ENCODE measurements at places on chromosomes 7 and 10.

GRCh38 chr7:51226063-51226755 is 90.4 kb downstream of the COBL start:
- no peak for DNase-seq

GRCh38 chr10:86709396-86710185 is 41.3 kb downstream of the LDB3 start:
- no peak for DNase-seq

DNA sequence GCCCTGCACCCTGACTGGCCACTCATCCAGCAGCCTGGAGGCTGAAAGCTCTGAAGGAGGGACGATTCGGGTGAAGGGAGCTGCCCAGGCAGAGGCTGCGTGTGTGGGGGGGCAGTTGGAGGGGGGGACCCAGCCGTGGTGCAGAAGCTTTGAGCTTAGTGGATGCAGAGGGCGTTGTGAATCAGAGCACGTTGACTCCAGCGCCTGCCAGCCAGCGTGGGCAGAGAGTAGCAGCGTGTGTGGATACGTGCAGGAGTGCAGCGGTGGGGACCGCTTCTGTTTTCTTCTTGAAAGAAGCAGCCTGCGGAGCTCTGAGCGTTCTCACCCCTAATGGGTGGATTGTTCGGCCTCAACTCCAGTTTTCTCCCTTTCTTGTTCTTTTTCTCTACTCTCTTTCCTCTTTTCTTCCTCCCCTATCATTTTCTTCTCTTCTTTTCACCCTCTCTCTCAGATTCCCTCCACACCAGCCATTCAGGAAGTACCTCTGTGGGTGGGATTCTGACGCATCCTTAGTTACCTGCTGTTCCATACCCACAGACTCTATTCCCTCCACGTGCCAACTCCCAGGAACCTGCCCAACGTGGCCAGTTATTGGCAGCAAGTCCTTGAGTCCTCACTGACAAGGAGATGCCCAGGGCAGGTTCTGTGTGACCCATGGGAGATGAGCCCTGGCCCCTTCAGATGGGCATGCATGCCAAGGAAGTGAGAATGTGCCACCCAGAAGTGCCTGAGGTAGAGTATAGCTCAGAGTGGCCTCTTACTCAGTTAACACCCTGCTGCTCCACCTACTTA is 47.4 kb downstream of the SORCS3 start:
- no peak for DNase-seq

GRCh38 chr10:14116021-14116420 is 214.7 kb downstream of the FRMD4A start:
- no peak for DNase-seq

DNA sequence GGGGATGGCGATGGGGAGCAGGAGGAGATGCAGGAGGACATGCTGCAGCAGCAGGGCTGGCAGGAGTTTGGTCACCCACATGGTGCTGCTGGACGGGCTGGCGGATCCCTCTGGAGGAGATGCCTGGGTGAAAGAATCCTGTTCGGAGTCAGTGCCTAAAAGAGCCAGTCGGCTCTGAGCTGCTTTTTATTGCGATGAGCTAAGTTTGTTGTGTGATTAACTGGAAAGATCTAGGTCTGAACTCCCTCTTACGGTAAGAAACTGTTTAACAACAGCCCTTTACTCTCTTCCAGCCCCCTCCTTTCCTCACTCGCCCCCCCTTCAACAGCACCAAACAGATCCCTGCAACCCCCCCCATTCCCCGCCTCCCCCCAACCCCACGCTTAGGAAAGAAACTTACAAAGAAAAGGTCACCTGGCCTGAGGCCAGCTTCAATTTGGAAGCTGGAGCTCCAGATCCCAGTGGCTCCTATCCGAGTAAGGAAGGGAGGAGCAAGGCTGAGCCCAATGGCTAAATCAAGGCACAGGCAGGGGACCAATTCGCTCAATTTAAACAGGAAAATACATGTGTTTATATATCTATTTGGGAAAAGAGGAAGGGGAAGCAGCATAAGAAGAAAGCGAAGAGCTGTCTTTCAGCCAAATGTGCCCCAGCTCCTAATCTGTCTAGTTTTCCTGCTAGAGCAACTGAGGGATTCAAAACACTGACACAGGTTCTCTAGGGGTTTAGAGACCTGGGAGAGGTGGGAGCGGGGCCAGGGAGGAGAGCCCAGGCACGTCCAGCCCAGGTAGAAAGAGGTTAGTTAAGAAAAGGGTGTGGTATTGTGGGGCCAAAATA is at the start of gene HGF:
Gene HGF (minus strand): TSS at position 157 of the 837 bp plus-strand sequence. CDS start 76 bp downstream, at position 81.
- peak; percentile 12 for DNase-seq

DNA sequence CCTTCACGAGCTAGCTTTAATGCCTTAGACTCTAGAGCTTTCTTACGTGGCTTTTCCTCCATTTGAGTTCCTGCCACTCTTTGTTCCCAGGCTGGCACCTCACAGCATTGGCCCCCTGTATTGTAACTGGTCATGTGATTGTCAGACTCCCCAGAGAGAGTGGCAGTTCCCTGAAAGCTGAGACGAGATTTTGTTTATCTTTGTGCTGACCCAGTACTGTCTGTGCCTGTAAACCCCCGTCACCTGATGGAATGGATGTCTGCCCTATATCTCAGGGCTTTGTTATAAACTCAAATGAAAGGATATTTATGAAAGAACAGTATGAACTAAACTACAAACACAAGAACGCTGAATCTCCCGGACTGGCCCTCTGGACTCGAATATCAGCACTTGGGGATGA is 13.0 kb downstream of the NOBOX start:
- no peak for DNase-seq

- no peak for DNase-seq
Observed at GRCh38 chr7:44212018-44212417, 11.2 kb downstream of the YKT6 start.

- no peak for DNase-seq
Observed at GRCh38 chr7:94362276-94362675, 32.4 kb upstream of the COL1A2 start.

- no peak for DNase-seq
Observed at GRCh38 chr10:96402417-96403305, 43.9 kb upstream of the OPALIN start.

DNA sequence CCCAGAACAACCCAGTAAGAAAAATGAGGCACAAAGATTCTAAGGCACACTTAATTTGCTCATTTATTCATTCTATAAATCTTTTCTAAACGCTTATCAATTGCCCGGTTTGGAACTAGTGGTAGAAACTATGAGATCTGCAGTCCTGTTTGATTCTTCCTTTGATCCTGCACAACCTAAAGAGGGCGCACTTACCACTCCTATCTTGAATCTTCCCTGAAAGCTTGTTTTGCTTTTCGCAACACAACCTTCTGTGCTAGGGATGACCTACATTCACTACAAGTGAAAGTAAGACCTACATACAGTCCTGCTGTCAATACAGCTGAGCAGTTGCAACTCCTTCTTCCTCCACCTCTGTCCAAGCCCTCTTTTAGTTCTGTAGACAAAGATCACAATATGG is 12.6 kb upstream of the ARL4A start:
- DNase-seq, result no peak

DNA sequence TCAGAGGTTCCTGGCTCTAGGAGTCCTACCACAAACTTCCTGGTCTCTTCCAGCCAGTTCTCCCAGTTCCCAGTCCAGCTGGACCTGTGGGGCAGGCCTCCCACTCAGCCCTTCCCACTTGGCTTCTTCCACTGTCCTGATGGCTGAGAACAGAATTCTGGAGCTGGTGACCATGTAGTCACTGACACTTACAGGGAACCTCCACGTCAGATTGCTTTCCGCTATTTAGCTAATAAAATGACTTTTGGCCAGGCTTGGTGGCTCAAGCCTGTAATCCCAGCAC is 63.5 kb upstream of the ZRANB1 start:
- no peak for DNase-seq

DNA sequence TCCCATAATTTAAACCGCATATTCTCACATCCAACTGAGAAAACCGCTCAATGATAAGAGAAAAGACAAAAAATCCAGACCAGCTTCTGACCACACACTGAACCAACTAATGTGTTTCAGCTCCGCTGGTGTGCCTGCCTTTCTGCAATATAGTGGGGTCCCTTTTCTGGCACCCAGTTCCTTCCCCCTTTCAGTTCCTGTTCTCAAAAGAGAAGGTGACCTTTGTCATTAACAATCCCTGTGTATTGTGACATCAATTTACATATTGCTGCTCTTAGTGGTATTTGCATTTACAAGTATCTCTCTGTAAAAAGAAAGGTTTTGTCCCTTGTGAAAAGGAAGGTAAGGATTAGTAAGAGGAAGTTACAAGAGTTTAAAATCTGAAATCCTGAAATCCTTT is 1.4 kb downstream of the PPP1R17 start:
- no peak for DNase-seq

DNA sequence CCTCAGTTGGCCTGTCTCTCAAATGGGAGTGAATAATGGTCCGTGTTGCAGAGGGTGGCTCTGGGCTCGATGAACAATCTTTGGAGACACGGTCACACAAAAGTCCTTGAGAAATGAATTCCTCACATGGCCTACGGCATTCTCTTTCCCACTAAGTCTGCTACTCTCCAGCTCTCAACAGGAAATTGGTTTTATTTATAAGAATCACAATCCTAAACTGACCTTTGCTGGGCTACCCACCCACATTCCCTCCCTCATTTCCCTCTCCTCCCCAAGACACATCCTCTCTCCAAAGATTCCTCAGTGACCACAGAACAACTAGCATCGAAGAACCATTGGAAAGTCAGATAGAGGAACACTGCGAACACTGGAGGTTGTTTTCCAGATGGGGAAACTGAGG is 4.7 kb downstream of the AFAP1L2 start:
- DNase-seq, result no peak

DNA sequence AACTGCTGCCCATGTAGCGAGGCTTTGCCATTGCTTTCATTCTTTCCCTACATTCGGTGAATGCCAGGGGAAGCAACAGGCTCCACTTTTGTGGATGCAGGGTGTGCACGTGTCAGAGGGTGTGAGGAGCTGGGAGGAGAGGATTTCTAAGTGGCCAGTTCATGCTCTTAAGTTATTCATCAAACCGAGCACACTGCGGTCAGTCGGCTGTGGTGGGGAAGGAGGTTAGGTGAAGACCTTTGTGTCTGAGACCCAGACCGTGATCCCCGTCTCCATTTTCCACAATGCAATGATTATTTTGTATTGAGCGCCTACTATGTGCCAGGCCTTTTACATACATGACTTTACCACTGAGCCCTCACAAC is 438.6 kb upstream of the GALNT17 start:
- no peak for DNase-seq

DNA sequence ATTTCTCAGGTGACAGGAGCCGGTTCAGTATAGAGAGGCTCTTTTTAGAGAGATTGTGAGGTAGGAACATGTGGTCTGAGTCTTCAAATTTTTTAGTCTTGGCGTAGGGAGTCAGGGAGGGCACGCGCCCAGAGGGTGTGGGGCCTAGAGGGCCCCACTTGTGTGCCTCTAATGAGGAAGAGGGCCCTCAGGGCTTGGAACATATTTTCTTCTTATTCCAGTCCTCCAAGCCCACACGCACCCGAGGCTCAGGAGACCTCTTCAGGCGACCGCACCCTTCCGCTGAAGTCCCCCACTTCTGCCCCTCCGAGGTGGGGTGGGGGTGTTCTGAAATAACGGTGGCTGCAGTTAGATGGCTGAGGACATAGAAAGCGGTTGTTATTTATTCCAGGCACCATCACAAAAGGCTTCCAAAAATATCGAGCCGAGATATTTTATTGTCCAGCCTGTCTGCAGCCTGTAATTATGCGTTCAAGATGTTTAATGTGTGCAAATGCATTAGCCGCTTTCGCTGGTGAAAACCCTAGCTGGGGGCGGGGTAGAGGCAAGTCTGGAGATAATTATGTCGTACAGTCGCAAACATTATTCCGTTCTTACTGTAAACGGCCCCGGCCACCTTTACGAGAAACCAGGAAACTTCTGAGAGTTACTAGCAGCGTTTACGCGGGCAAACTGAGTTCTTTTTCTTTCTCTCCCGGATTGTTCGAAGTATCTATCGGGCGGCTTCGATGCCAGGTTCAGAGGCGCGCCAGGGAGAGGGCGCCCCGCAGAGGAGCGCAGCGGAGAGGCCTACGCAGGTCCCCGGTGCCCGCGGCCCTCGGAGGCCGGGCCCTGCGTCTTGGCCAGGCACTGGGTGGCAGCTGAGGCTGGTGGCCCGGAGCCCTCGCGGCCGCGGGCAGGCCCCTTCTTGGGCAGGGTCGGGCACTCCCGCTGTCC is 12.9 kb upstream of the HOXA13 start:
- DNase-seq, result peak; percentile 85

DNA sequence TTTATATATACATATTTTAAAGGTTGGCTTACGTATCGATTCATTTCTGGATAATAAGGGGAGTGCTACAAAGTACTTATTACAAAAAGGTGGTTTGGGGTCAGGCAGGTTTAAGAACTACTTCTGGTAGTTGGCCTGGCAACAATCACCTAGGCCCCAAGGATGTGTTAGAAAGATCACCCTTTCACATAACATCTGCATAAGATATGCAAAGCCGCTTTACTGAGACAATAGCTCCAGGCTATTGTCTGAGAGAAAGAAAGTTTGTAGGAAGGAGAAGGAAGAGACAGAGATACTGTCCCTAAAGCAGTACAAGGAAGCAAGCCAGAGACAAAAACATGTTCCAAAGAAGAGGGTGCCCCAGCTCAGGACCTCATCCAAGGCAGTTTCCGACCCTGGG is 6.2 kb downstream of the PAXIP1 start:
- DNase-seq, result no peak

DNA sequence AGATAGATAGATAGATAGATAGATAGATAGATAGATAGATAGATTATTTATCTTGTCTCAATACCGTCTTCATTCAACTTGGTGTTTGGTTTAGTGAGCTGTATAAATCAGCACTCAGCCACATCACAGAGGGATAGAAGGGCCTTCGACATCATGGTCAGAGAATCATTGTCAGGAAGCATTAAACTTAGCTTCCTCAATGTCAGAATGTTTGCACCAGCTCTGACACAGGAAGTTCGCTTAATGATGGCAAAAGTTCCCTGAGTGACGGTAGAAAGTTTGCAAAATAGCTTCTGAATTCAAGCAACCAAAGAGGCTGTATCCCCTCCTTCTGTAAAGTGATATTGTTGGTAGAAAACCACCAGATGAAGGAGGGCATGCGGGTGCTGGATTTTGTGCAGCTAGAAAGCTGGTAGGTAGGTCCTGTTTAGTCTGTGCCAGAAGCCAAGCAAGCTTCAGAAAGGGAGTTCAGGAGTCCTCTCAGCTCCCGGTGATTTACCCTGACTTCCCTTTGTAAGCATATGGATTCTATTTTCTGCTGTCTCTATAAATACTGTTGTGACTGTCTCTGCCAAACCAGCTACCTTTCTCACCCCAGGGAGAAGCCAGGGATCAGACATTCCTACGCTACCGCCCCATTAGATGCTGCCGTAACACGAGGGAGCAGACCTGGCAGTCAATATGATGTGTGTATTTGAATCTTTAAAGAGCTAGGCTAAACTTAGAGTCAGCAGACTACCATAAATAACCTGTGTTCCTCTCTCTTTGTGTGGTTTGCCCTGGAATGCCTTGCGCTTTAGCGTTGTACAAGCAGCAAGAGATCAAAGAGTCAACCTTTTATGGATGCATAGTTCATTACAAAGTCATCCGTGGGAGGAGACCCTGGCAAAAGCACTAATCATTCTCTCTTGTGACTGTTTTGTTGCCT is 200.5 kb upstream of the KIAA1217 start:
- DNase-seq, result no peak
